ENCODE measurements at places on chromosomes 5 and 9. TPM values are rescaled to one million over a fixed set of nuclear protein-coding genes. Genes with fewer than 3 reads are reported as not detected.

- DNase-seq, result no peak
Measured at GRCh38 chr5:122054266-122054665, 23.8 kb downstream of the LOX start.

GRCh38 chr5:132422720-132423437 lies 53.4 kb downstream of the SLC22A5 start:
- no peak for DNase-seq

GRCh38 chr9:34332076-34332964 lies 3.0 kb downstream of the NUDT2 start:
- peak; percentile 44 for DNase-seq

GRCh38 chr9:98215271-98215670 lies 22.8 kb upstream of the CORO2A start:
- DNase-seq, result no peak

DNA sequence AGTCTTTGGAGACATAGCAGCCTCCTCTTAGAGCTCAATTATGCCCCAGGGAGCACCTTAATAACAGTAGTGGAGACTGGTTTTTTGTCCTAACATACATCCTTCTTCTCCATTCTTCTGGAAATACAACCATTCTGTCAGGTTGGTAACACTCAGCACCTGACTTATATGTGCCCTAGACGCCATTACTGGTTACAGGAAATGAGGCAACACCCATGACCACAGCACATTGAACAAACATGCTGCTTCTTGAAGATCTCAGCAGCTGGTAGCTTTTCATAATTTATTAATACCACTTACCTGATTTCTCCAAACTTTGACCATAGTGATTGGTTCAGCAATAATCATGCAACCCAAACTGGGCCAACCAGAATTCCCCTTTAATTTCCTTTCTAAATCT lies 25.1 kb upstream of the TRPM3 start:
- DNase-seq, result no peak

DNA sequence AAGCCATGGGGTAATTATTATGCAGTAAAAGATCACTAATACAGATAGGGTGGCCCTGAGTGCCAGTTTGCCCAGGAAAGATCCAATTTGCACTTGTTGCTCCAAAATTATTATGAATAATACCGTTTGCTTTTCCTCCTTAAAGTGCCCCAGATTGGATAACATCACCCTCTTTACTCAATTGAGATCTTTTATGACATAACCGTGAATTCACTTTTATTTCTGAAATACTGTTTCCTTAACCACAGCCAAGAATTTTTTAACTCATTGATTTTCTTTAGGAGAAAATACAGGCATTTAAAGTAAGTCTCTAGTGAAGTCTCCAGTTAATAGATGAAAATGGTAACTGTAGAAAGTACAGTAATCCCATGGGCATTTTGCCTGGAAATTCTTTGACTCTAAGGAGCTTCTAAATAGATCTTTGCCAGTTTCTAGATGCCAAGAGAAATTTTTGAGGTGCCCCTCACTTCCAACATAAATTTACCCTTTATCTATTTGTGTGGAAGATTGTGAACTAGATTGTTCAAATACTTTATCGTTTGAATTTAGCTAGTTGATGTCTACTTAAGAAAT lies 99.2 kb downstream of the UHRF2 start:
- no peak for DNase-seq

DNA sequence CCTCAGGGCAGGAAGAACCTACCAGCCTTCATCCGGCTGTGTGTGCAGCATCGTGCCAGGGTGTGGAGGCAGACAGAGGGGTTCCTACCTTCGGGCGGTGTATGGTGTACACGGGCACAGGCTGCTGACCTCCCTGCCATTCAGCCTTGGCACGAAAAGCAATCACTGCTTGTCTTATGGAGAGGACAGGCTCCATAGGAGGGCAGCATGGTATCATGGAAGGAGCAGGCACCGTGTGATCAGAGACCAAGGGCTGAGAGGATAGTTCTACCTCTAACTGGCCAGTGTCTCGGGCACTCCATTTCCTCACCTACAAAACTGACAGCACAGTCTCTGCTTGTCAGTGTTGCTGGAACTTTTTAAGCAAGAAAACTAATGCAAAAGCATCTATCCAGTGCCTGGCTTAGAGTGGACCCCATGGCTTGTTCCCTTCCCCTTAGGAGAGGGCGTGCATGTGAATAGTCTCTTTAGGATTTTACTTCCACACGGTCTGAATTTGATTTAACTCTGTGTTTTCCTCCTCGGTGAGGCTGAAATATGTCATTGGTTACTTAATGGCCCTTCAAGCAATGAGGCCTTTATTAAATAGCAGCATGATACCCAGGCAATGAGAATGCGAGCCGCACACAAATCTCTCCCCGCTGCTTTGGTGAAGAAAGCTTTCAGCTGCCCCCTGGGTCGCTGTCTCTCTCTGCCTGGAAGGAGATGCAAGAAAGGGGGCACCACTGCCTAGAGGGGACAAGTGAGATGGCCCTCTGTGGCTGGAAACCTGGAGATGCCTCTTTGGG lies 22.2 kb downstream of the TTLL11 start:
- no peak for DNase-seq

- DNase-seq, result no peak
Measured at GRCh38 chr5:76041863-76042262, 41.3 kb upstream of the SV2C start.

DNA sequence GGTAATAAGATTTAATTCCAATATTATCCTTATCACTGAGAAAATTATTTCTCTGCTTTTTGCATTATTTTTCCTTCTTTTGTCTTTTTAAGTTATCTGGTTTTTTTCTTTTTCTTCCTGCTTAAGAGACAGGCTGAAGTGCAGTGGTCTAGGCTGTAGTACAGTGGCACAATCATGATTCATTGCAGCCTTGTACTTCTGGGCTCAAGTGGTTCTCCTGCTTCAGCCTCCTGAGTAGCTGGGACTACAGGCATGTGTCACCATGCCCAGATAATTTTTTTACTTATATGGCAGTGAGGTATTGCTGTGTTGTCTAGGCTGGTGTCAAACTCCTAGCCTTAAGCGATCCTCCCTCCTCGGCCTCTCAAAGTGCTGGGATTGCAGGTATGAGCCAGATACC lies 93.9 kb downstream of the SLC44A1 start:
- no peak for DNase-seq

DNA sequence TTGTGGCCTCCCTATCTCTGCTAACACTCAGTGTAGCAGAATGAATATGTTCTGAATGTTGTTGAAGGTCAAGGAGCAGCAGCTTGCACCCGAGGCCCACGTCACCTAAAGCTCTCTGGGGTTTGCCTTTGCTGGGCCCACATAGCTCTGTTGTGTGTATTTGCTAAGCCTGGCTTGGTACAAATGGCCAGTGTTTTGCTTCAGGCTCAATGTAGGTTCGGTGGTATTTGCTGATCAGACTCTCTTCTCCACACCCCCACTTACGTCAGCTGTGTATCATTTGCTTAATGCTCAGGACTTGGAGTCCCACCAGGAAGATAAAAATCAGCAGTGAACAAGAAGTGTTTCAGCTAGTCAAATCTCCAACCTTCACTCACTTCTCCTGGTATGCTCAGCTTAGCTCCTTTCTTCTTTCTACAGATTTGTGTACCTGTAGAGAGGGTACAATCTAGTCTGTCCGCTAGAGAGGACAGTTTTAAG lies 4.8 kb upstream of the RFESD start:
- DNase-seq, result no peak

DNA sequence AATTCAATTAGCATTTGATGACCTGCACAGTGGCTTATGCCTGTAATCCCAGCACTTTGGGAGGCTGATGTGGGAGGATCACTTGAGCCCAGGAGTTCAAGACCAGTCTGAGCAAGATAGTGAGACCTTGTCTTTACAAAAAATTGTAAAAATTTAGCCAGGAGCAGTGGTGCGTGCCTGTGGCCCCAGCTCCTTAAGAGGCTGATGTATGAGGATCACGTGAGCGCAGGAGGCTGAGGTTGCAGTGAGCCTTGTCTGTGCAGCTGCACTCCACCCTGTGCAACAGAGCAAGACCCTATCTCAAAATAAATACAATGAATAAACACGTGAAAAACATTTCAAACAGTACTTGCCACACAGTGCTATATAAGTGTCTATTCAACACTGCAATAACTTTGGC lies 4.2 kb downstream of the ABCA1 start:
- DNase-seq, result no peak

- DNase-seq, result no peak
Measured at GRCh38 chr5:16863469-16863946, 72.6 kb downstream of the MYO10 start.

GRCh38 chr5:136070486-136071285 lies 41.9 kb downstream of the TGFBI start:
- DNase-seq, result peak; percentile 79

Gene CDX1
- polyA plus RNA-seq, result 0.19 TPM

Gene GRXCR2
- not detected for polyA plus RNA-seq

Gene NRG2
- polyA plus RNA-seq, result 1.7 TPM

Gene TYRP1
- polyA plus RNA-seq, result 2.2 TPM

Gene OSMR
- 10.5 TPM for polyA plus RNA-seq

Gene MARVELD2
- 0.25 TPM for polyA plus RNA-seq

Gene SRP19
- polyA plus RNA-seq, result 50.3 TPM

Gene TUSC1
- 12.4 TPM for polyA plus RNA-seq

Gene IRF1
- 9.1 TPM for polyA plus RNA-seq
